ENCODE measurements at places on chromosomes 12 and 14.

DNA sequence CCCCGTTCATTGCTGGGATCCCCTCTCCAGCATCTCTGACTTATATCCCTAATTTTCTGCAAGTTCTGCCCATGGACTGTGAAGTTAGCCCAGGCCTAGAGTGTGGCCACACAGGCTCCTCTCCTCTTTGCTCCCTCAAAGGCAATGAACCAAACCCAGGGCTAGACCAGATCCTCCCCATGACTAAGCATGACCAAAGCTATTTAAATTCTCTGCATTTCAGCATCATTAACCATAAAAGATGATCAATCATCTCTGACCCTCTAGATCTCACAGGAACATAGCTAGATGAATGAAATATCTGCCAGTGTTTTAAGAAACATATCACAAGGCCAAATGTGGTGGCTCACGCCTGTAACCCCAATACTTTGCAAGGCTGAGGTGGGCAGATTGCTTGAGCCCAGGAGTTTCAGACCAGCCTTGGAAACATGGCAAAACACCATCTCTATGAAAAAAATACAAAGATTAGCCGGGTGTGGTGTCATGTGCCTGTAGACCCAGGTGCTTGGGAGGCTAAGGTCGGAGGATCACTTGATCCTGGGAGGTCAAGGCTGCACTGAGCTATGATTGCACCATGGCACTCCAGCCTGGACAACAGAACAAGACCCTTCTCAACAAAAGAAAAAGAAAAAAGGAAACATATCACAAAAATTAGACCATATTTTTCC, 2.2 kb upstream of the KRT3 start:
- DNase-seq = no peak

- DNase-seq = no peak
These were observed 60.5 kb downstream of the NUMB start for GRCh38 chr14:73397810-73398209.

DNA sequence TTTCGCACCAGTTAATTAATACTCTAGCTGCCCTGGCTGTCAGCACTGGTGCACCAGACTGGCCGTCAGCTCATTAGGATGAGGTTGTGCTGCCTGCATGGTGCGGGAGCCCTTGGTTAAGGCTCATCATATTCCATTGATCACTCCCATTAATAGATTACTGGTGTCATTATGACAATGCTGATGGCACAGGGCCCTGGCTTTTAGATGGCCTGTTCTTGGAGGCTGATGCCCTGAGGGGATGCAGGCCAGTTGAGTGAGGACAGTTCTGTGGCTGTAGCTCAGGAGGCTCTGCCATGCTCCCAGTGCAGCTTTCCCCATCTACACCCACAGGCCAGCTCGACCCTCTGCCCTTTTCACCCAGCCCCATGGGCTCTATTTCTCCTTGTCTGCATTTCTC, 126.6 kb downstream of the PRMT8 start:
- DNase-seq = no peak

DNA sequence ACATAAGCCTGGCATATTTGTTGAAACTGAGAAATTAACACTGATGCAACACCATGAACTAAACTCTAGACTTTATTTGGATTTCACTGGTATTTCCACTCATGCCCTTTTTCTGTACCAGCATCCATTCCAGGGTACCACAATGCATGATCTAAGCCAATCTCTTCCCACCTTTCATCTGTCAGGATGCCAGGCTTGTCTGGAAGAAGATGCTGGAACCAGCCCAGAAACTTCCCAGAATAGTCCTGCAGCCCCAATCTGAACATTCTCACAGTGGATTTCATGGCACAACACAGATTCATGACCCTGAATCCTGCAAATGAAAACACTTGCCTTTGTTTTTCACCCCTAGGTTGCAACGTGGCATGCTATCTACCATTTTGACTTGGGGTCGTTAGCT, 189.3 kb upstream of the LHX5 start:
- DNase-seq = no peak

- DNase-seq = no peak
These were observed 26.0 kb upstream of the RXYLT1 start for GRCh38 chr12:63753743-63754142.

- DNase-seq = no peak
These were observed 86.9 kb upstream of the CPM start for GRCh38 chr12:69019910-69020309.

DNA sequence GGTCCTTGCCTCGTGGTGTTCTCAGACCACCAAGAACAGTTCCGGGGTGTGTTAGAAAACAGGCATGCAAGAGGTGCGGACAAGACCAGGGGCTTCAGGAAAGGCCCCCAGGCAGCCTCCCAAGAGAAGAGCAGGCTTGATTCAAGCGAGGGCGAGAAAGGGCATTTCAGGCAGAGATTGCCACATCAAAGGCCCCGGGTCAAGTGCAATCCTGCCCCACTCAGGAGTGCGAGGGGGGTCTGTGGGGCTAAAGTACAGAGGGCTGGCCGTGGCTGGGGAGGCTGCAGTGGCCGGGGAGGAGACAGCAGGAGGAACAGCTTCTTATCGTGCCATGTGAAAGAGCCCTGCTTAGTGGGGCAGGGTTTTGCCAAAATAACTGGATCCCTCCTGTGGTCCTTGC, 2.7 kb upstream of the BDKRB2 start:
- no peak for DNase-seq

GRCh38 chr12:101823039-101823438, 7.7 kb downstream of the GNPTAB start:
- no peak for DNase-seq

GRCh38 chr14:27184427-27184826, 586.6 kb upstream of the NOVA1 start:
- no peak for DNase-seq

- DNase-seq = peak; percentile 16
These were observed 26.2 kb downstream of the RFLNA start for GRCh38 chr12:124321040-124321481.

- DNase-seq = no peak
These were observed 13.5 kb downstream of the PHETA1 start for GRCh38 chr12:111355201-111355925.

- DNase-seq = no peak
These were observed 430.0 kb downstream of the ETNK1 start for GRCh38 chr12:23055004-23055403.

- DNase-seq = no peak
These were observed 19.2 kb upstream of the ASPG start for GRCh38 chr14:104066279-104066678.

DNA sequence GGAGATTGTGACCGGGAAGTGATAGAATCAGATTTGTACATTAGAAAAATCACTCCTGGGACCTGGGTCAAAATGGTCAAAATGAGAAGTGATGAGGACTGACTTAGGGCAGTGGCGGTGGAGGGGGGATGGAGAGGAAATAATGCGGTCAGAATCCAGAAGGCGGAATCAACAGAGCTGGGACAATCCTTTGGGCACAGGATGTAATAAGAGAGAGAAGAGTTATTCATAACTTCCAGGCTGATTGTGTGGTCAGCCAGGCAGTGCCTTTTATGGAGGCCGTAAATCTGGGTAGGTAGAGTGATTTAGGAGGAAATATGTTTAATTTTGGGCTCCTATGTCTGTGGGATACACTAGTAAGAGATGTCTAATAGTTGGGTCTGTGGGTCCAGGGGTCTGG, 21.6 kb downstream of the FBXL14 start:
- DNase-seq = no peak

DNA sequence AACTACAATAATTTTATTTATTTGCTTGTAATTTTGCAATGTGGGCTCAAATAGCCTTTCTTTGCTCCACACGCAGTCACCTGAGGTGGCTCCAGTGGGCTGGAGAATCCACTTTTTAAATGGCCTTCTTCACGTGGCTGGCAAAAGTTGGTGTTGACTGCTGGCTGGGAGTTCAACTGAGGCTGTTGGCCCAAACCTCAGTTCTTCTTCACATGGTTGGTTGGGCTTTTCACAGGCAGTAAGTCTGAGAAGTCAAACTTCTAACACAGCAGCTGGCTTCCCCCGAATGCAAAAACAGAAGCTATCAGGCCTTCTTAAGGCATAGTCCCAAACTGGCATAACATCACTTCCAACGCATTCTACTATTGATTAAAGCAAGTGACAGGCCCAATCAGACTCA, 2.1 kb upstream of the OXA1L start:
- DNase-seq = no peak

- DNase-seq = no peak
These were observed 13.7 kb upstream of the VPS37B start for GRCh38 chr12:122909442-122910288.

DNA sequence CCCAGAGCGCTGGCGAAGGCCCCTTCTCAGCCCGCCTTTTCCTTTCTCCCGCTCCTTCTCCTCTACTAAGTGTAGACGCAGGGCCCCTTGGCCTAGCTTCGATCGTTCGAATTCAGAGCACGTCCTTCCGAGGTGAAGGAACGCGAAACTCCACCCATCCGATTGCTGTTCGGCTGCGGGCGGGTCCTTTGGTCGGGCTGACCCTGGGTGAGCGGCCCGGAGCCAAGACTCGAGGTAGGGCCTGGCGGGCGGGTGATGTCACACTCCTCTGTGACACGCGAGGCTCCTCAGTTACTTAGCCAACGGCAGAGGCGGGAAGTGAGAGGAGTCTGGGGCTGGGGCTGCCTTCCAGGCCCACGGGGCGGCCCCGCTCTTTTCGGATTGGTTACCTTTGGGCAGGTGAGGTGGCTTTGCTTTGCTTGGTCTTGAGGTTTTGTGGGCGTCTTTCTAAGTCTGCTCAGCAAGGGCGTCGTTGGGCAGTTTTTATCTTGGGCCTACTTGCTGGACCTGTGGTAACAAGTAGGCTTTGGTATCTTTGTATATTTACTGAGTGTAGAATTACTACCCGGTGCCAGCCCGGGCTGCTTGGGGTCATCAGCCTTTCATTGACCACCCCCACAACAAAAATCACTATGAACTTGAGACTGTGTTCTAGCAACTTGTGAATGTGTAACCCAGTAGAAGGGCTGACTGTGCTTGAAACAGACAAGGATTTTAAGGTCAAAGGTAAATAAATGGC, 694 bp downstream of the TMBIM6 start:
- DNase-seq = peak; percentile 88

DNA sequence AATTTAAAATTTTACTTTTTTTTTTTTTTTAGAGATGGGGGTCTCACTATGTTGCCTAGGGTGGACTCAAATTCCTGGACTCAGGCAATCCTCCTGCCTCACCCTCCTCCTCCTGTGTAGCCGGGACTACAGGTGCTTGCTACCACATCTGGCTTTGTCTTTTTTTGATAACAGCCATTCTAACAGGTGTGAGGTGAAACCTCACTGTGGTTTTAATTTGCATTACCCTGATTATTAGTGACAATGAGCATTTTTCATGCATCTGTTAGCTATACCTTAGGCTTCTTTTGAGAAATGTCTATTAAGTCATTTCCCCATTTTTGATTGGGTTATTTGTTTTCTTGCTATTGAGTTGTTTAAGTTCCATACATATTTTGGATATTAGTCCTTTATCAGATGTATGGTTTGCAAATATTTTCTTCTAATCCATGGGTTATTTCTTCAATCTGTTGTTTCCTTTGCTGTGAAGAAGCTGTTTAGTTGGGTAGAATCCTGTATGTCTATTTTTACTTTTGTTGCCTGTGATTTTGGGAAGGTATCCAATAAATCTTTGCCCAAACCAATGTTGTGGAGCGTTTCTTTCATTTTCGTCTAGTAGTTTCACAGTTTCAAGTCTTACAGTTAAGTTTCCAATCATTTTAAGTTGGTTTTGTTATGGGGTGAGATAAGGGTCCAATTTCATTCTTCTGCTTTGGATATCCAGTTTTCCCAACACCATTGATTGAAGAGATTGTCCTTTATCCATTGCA, 86.1 kb downstream of the MYF5 start:
- DNase-seq = no peak

DNA sequence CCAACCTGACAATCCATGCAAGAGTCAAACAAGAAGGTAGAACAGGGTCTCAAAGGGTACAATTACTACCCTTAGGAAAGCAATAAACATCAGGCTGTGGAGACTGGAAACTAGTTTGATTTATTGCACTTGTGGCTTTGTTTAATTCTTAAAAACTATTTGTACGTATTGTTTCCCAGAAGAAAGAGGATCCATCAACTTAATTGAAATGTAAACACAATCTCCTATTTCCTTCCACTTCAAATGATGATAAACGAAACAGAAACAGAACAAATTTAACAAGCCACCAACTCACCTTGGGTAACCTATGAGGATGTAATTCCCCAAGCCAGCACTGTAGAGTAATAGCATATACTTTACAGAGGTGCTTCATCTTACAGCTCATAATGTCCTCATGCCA, 8.0 kb downstream of the STXBP6 start:
- no peak for DNase-seq

DNA sequence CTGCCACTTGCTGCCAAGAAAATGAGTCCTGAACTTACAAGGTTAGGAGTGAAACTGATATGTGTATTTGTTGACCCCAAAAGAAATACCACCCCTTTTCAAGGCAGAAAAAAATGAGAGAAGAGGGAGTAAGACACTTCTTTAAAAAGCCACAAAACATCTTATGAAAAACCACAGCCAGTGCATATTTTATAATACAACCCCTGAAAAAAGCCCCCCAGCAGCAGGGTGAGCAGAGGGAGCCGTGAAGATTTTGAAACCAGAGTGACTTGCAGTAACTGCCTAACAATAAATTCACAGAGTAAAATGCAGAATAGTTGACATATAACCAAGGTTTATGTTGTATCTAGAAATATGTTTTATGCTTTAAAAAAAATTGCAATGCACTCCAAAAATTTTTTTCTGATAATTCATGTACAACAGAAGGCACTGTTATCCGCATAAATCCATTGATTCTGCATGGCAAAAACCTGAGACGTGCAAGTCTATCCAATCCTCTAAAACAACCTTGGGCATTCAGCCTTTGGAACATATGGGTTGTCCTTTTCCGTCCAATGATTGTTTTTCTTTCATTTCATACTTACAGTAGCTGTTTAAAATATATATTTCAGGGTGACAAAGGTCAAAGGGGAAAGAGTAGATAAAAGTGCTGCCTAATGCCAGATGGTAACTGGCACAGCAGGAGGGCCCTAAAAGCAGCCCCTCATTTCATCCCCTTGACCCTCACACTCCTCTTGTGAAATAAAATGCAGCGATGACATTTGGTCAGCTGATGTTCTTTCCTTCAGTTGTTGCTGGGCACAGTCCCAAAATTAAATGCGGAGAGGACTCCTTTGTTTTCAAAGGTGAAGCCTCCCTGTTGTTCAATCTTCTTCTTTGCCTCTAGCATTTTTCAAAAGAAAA, 65.3 kb downstream of the IPO8 start:
- DNase-seq = no peak

DNA sequence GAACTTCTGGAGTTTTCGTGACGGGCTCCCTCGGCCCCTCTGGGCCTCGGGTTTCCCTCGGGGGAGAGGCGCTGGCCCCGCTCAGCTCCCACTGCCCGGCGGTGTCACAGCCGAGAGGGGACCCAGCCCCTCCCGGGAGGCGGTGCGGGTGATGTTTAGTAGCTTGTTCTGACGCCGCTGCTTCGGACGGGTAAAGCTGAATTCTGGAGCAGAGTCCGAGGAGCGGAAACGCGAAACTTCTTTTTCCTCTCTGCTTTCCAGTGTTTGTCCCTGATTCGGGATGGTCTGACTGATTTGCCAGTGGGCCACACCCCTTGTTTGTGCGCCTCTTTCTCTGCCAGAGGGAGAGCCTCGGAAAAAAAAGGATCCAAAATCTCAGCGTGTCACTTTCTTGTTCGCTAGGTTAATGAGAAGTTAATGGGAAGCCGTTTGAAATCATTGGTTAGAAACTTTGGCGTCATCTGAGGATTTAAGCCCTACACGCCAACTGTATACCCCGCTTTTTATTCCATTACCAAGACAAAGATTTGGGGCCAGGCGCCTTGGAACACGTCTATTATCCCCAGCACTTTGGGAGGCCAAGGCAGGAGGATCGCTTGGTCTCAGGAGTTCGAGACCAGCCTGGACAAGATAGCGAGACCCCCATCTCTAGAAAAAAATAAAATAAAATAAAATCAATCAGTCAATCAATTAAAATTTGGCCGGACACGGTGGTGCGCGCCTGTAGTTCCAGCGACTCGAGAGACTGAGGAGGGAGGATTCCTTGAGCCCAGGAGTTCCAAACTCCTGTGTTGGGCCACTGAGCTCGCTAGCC, 756 bp downstream of the TULP3 start:
- DNase-seq = no peak
